Mesendoderm (in vitro differentiated cells): ENCODE measurements at places on chromosomes 1 and 21.

- no peaks in the 10 kb centered on the region for H3K36me3 ChIP-seq
- no peak overlapping the region for H3K4me3 ChIP-seq
- no peak for DNase-seq
- no peak overlapping the region for H3K27ac ChIP-seq
Observed at GRCh38 chr1:173248247-173248940, 41.3 kb upstream of the TNFSF4 start.

- H3K36me3 ChIP-seq = no peaks in the 10 kb centered on the region
- H3K4me3 ChIP-seq = no peak overlapping the region
- no peak overlapping the region for H3K27ac ChIP-seq
- no peaks in the 10 kb centered on the region for H3K27me3 ChIP-seq
Observed at GRCh38 chr1:76090283-76091203, 16.0 kb downstream of the ST6GALNAC3 start.

DNA sequence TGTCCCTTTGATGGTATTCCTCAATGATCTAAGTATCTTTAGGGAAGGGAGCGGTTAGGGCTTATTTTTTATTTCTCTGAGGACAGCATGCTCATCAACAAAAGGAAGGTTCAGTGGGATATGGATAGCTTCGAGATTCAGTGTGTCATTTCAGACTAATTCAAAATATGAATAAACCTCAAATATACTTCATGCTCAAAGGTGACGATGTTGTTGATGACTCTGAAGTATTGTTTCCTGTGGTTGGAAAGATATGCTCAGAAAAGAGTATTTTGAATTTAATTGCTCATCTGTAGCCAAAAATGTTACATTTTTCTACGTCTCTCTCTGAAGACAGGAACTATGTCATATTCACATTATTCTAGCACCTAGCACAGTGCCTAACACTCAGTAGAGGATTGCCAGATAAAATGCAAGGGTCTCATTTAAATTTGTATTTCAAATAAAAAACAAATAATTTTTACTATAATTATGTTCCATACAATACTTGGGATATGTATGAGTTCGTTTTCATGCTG is 1.8 kb upstream of the FCRL3 start:
- H3K27me3 ChIP-seq = no peaks in the 10 kb centered on the region
- H3K36me3 ChIP-seq = no peaks in the 10 kb centered on the region
- H3K4me1 ChIP-seq = peaks cover 3% of the 10 kb centered on the region
- no peak overlapping the region for H3K27ac ChIP-seq

- no peaks in the 10 kb centered on the region for H3K36me3 ChIP-seq
- peak overlapping the region; percentile 63 for H3K27ac ChIP-seq
- DNase-seq = peak; percentile 92
Observed at GRCh38 chr1:16012590-16013219, 5.1 kb downstream of the HSPB7 start.

- DNase-seq = no peak
- no peak overlapping the region for H3K27ac ChIP-seq
- H3K4me1 ChIP-seq = no peaks in the 10 kb centered on the region
- no peak overlapping the region for H3K4me3 ChIP-seq
- H3K36me3 ChIP-seq = no peaks in the 10 kb centered on the region
Observed at GRCh38 chr1:19752083-19752696, 47.5 kb downstream of the TMCO4 start.

GRCh38 chr21:41636636-41637630 is 129.0 kb upstream of the TMPRSS2 start:
- no peaks in the 10 kb centered on the region for H3K27me3 ChIP-seq
- no peak overlapping the region for H3K27ac ChIP-seq
- H3K36me3 ChIP-seq = no peaks in the 10 kb centered on the region
- no peak for DNase-seq
- no peak overlapping the region for H3K4me3 ChIP-seq

- no peak overlapping the region for H3K27ac ChIP-seq
- H3K36me3 ChIP-seq = no peaks in the 10 kb centered on the region
- DNase-seq = no peak
- H3K27me3 ChIP-seq = no peaks in the 10 kb centered on the region
Observed at GRCh38 chr1:206012086-206012859, 9.1 kb upstream of the RAB7B start.

DNA sequence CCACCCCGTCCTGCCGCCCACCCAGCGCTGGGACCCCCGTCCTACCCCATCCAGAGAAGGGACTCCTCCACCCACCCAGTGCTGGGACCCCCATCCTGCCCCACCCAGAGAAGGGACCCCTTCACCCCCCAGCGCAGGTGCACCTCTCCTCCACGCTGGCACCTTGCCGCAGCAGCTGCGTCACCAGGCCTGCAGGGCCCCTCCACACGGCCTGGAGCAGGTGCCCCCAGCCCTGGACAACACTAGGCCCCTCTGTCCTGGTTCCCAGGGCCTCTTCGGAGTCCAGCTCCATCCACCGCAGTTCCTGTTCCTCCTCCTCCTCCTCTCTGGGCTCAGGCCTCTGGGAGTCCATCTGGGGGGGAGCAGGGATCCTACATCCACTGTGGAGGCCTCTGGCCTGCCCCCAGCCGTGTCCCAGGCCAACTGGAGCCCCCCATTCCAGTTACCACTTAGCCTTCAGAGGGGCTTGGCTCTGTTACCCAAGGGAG is 378 bp downstream of the ANKRD65 start:
- no peak for DNase-seq
- H3K4me3 ChIP-seq = no peak overlapping the region
- H3K27me3 ChIP-seq = no peaks in the 10 kb centered on the region
- no peak overlapping the region for H3K27ac ChIP-seq
- peaks cover 3% of the 10 kb centered on the region for H3K4me1 ChIP-seq

GRCh38 chr1:151942882-151943281 is 33.6 kb upstream of the THEM4 start:
- DNase-seq = no peak
- H3K36me3 ChIP-seq = no peaks in the 10 kb centered on the region
- H3K4me3 ChIP-seq = no peak overlapping the region
- H3K27me3 ChIP-seq = no peaks in the 10 kb centered on the region

DNA sequence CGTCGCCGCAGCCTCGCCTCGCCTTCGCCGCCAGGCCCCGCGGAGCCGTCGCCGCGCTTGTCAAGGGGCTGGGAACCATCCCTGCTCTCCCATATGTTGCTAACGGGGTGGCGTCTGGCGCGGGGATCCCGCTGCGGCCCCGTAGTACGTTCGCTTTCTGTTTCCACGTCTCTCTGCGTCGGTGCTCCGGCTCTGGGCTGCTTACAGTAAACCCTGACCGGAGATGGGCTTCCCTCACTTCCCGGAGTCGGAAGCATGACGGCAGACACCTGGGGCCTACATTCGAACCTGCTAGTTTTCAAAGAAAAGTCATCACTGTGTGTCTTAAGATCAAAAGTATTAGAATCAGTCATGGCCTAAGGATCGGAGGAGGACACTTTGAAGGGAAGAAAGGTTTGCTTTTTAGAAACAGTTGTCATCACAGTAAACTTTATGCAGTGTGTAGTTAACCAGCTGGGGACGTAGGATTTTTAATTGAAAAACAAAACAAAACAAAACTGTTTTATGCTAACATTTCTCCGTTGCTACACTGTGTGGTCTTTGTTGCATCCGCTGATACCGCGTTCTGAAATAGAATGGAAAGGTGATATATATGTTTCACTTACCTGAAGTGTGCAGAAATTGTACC is 69.0 kb downstream of the SLC35A3 start:
- H3K27me3 ChIP-seq = no peaks in the 10 kb centered on the region
- DNase-seq = peak; percentile 71

DNA sequence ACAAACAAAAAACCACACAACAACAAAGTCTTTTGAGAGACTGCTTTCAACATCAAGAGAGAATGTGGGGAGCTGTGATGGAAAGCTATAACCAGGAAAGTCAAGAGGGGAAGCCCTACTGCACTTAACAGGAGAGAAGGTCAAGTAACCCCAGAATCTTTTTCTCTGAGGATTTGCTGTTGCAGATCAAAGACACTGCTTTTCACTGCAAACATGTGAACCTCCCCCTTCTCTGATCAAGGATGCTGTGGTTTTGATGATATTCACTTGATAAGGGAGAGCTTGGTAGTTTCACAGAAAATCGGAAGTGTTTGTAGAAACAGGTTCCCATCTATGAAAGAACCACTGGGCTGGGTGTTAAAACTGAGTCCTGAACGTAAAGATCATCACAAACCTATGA is 4.8 kb downstream of the ETV3 start:
- H3K27me3 ChIP-seq = no peaks in the 10 kb centered on the region
- no peak for DNase-seq
- H3K27ac ChIP-seq = no peak overlapping the region
- peaks cover 10% of the 10 kb centered on the region for H3K36me3 ChIP-seq
- peaks cover 2% of the 10 kb centered on the region for H3K4me1 ChIP-seq
- H3K4me3 ChIP-seq = no peak overlapping the region

- no peaks in the 10 kb centered on the region for H3K36me3 ChIP-seq
- no peaks in the 10 kb centered on the region for H3K27me3 ChIP-seq
- no peaks in the 10 kb centered on the region for H3K4me1 ChIP-seq
- H3K4me3 ChIP-seq = no peak overlapping the region
- DNase-seq = no peak
- H3K27ac ChIP-seq = no peak overlapping the region
Observed at GRCh38 chr1:1867164-1867563, 23.7 kb downstream of the GNB1 start.

- no peak overlapping the region for H3K27ac ChIP-seq
- DNase-seq = peak; percentile 77
- no peaks in the 10 kb centered on the region for H3K27me3 ChIP-seq
- H3K4me1 ChIP-seq = no peaks in the 10 kb centered on the region
Observed at GRCh38 chr21:20739421-20739820, 258.8 kb upstream of the NCAM2 start.

DNA sequence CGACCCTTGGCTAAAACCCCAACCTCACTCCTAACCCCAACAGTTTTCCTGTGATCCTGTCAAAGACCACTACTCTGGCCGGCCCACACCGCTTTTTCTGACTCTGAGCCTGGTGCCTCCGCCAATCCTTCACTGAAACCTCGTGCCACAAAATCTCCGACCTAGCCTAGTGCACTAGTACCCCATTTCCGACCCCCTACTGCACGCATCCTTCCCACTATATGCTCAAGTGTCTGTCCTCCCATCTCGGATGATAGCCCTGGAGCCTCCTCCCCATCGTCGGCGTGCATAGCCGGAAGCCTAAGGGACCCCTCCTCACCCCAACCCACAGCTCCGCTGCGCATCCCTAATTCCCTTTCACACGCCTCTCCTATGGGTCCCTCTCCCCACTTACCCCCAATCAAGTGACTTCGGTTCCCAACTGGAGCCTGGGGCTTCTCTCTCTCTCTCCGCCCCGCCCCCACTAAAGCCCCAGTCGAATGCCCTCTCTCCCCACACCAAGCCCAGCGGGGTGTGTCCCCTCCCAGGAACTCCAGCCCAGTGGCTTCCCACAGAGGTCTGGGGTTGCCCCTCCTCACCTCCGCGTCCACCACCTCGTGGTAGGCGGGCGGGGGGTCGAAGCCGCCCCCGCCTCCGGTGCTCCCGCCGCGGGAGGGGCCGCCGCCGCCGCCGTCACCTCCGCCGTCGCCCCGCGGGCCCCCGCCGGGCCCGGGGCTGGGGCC is 791 bp downstream of the USP24 start:
- H3K36me3 ChIP-seq = no peaks in the 10 kb centered on the region
- peak; percentile 81 for DNase-seq
- H3K27ac ChIP-seq = peak overlapping the region; percentile 100
- H3K27me3 ChIP-seq = no peaks in the 10 kb centered on the region

DNA sequence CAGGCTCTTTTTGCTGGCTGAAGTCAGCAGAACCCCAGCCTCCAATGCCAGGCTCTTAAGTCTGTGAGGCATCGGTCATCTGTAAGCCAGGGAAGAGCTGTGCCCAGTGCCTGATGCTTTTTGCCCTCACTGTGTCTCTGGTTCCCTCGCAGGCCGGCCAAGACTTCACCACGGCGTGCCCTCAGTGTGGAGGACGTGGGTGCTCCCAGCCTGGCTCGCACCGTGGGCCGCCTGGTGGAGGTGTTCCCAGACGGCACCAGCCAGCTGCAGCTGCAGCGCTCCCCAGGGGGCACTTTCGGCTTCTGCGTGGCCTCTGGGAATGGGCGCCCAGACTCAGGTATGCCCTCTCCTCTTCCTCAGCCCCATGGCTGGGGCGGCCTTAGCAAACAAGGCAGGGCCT is 32.5 kb downstream of the KIAA1614 start:
- H3K4me3 ChIP-seq = no peak overlapping the region
- no peak for DNase-seq
- no peaks in the 10 kb centered on the region for H3K4me1 ChIP-seq
- H3K27me3 ChIP-seq = no peaks in the 10 kb centered on the region
- no peak overlapping the region for H3K27ac ChIP-seq
- H3K36me3 ChIP-seq = no peaks in the 10 kb centered on the region

- no peaks in the 10 kb centered on the region for H3K36me3 ChIP-seq
- DNase-seq = no peak
- H3K4me1 ChIP-seq = no peaks in the 10 kb centered on the region
- no peaks in the 10 kb centered on the region for H3K27me3 ChIP-seq
Observed at GRCh38 chr1:53574621-53575020, 115.4 kb downstream of the DMRTB1 start.

DNA sequence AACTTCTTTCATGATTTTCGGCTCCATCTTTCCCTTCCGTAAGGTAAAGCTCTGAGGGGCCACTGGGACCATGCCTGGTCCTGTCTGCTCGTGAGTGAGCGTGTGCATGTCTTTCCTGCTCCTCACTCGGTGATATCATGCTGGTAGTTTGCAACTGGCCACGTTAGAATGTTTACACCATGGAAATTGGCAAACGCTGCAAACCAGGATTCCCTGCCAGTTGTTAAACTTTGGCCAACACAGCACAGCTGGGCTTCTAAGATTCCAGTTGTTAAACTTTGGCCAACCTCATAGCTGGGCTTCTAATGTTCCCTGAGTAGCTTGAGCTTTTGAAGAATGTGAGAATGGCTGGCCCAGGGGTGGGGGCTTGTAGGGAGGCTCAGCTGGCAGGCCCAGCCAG is 68.0 kb upstream of the ACTL8 start:
- DNase-seq = no peak
- H3K27ac ChIP-seq = no peak overlapping the region
- peaks cover 7% of the 10 kb centered on the region for H3K4me1 ChIP-seq
- H3K36me3 ChIP-seq = peaks cover 1% of the 10 kb centered on the region

DNA sequence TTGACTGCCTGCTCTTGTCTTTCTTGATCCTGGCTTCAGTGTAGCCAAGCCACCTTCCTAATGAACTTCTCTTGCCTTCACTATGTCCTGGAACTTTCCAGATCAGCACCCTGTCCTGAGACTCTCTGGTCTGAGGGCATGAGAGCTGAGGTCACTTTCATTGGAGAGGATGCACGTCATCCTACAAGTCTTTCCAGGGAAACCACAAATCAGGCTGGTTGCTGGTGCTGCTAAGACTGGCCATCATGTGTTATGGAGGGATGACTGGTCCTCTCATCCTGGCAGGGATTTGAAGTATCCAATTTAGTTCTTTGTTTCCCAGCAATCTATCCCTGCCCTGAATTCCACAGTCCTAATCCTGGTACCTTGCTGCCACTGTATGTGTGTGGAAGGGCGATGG is 228.6 kb downstream of the GPATCH2 start:
- no peaks in the 10 kb centered on the region for H3K36me3 ChIP-seq
- no peak overlapping the region for H3K4me3 ChIP-seq
- no peak for DNase-seq
- no peaks in the 10 kb centered on the region for H3K27me3 ChIP-seq
